AG08395 (cell line): ENCODE measurements at places on chromosomes 11 and 22.

- DNase-seq, result no peak
Observed at GRCh38 chr22:17370766-17371432, 1.6 kb downstream of the CECR2 start.

DNA sequence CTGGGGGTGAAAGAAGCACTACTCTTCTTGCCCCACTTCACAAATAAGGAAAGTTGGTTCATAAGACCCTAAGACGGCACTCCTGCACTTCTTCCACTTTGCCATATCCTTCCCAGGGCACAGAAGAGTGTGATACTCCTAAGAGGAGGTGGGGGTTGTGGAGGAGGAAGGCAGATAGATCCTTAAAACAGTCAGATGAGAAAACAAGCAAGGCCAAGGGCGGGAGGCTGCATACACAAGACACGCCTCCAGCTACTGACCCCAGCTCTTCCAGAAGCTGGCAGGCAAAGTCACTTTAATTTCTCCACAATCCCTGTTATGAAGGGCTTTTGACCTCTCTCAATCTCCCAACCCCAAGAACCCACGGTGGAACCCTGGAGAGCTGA lies 1.6 kb upstream of the CHRM4 start:
- no peak for DNase-seq

DNA sequence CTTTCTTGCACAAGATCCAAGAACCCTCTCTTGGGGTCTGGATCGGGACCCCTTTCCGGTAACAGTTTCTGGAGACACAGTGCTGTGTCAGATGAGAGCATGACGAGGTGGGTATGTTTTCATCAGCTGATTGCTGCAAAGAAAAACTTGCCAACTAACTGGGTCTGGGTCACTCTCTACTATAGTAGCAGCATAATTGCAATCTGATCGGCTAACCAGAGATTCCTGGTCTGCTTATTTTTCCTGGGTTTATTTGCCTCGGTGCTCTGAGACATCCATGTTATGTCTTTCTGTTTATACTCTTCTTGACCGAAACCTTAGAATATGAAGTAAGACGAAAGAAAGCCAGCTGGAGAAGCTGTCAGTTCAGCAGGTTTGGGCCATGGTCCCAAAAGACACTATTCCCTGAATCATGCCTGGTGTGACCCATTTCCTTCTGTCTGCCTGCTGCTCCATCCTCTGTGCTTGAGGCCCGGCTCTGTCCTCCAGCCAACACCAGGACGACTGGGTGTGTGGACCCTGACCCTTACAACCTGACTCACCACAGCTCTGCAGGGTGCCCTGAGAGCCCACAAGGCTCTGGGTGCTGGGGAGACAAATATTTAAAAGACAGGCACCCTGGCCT lies 24.1 kb upstream of the CLMP start:
- DNase-seq, result no peak

GRCh38 chr11:8018484-8019313 lies 31.6 kb downstream of the EIF3F start:
- DNase-seq, result peak; percentile 79

DNA sequence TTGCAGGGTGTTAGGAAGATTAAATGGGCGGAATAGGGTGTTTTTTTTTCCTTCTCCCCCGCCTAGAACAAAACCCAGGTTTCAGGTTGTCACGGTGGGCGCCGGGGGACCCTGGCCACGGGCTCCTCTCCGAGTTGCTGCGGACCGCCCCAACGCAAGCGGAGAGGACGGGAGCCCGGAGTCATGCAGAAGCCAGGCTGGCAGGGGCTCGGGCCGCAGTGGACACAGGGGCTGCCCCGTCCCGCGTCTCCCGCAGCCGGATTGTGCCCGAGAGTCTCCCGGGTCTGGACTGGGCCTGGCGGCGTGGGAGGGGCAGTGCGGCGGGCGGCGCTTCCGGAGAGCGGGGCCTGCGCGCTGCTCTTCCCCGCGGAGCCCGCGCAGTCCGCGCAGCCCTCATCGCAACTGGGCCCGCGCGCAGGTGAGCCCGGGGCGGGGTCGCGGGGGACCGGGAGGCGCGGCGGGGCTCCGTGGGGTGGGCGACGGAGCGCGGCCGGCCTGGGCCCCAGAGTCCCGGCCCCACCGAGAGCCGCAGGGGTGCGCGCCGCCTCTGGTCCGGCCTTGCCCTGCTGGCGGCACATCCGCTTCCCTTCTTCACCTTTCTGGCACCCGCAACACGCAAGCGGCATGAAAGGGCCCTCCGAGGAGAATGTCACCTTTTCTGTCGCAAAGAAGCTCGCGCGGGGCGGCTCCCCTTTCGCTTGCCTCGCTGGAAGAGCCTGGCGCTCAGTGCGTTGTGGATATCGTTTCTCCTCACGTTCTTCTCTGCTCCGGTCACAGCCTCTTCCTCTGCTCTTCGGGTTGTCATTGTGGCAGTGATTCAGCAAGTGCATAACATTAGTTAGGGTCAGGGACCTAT lies at the start of gene TIRAP:
TIRAP (plus strand) TSS at position 358 of the 856 bp plus-strand sequence. CDS start 7,802 bp downstream, outside the sequence.
- peak; percentile 74 for DNase-seq

GRCh38 chr22:30089655-30089974 lies 9.4 kb downstream of the HORMAD2 start:
- no peak for DNase-seq

- peak; percentile 96 for DNase-seq
Observed at GRCh38 chr11:128814856-128815705, 52.0 kb downstream of the KCNJ1 start.

- no peak for DNase-seq
Observed at GRCh38 chr22:17777005-17777716, 2.9 kb upstream of the BID start.

- DNase-seq, result no peak
Observed at GRCh38 chr22:38489561-38490145, 16.5 kb downstream of the DDX17 start.

DNA sequence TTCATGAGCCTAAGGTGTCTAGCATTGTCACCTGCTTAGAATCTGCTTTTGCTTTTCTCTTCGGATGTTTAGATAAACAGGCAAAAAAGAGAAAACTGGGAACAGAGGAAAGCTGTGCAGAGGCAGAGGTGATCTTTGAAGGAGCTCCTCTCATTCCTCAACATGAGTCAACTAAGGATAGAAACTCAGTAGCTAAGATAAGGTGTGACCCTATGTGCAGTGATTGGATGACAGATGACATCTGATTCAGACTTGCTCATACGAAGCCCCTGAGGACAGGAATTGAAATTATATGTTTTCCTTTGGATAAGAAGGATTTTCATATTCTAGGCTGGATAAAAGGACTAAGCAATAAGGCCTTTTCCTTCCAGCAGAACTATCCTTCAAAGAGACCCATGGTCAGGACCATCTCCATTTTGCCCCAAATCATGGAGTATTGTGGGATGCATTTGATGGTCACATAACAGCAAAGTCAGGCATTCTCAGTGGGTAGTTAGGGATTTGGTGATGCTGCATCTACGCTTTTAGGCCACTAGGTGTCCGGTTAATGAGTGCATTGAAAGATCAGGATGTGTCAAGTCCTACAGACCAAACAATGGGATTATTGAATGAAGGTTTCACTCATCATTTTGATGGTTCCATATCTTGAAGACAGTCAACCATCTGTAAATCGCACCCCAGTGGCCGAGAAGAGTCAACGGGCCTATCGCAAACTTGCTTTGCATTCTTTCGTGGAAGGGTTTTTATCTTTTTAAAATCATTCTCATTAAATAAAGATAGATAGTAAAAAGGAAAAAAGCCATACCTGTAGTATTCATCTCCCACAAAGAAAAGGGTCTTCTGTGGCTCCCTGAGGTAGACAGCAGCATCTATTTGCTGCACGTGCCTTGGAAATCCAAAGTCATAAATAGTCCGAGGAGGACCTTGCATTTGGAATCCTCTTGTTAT lies 32.2 kb downstream of the MMP20 start:
- DNase-seq, result peak; percentile 24

GRCh38 chr22:29979777-29980321 lies 96.9 kb downstream of the MTMR3 start:
- peak; percentile 35 for DNase-seq

DNA sequence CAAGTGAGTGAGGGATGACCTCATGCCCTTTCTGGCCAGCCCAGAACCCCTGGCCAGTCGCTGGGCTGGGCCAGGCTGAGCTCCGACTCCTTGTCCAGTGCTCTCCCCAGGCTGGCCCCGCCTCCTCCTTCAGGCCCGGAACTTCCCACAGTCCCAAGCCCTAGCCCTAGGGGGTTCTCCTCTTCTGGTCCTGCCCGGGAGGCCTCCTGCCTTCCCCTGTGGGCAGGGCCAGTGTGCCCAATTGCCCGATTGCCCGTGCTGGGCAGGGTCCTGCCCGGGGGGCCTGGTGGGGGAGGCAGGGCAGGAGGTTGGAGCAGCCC lies 4.2 kb downstream of the TCIRG1 start:
- DNase-seq, result no peak

GRCh38 chr22:43313890-43314474 lies 29.2 kb downstream of the SCUBE1 start:
- DNase-seq, result no peak

- DNase-seq, result no peak
Observed at GRCh38 chr22:26443901-26444690, 15.0 kb downstream of the ASPHD2 start.

DNA sequence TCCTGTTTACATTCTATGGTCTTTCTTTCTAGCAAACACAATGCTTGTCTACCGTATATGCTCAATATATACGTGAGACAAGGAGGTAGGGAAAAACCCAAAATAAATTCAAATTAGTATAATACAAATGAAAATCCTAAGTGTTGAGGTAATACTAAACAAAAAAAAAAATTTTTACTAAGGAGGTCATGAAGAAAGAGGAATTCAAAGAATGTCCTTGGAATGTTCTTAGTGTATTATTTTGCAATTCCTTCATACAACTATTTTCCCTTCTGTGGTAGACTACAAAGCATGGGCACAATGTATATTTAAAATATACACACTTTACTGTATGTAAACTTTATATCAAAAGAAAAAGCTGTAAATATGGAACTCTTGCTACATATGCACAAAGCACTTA lies 36.4 kb downstream of the PIK3C2A start:
- peak; percentile 56 for DNase-seq

DNA sequence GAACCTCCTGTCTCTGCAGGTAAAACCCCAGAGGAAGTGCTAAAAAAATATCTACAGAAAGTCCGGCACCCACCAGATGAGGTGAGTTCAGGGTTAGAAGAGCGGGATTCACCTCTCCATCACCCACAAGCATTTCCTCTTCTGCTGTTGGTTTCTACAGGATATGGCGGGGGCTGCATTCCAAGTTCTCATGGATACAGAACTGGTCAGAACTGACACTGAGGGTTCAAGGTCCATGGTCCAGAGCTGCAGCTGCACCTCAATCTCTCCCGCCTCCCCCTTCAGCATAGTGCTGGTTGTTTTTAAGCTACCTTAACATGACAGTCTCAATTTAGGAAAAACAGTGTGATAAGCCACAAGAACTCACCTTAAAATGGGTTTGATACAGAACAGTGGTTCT lies 19.2 kb downstream of the DTX4 start:
- DNase-seq, result no peak

GRCh38 chr11:66637557-66638176 lies 836 bp upstream of the RBM4 start:
- DNase-seq, result no peak

DNA sequence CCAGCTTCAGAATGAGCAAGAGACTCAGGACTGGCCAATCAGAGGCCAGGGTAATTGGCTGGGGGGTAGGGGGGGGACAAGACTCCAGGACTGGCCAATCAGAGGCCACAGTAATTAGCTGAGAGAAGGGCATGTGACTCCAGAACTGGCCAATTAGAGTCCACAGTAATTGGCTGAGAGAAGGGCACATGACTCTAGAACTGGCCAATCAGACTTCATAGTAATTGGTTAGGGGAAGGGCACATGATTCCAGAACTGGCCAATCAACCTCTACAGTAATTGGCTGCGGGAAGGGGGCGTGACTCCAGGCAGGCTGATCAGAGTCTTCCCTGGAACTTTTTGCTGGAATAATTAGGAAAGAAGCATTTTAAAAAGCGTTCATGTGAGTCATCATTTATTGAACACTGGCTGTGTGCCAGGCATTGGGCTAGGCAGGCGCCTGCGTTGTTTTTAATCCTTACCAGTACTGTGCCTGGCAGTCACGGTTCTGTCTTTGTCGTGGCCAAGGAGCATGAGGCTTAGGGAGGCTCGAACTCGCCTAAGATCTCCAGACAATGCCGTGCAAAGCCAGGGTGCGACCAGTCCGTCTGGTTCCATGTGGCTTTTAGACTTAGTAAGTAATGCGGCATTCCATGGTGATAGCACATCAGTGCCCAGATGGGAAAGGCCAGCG lies 508.1 kb downstream of the TBC1D22A start:
- DNase-seq, result no peak

- DNase-seq, result no peak
Observed at GRCh38 chr11:64056861-64057260, 21.1 kb downstream of the FLRT1 start.

DNA sequence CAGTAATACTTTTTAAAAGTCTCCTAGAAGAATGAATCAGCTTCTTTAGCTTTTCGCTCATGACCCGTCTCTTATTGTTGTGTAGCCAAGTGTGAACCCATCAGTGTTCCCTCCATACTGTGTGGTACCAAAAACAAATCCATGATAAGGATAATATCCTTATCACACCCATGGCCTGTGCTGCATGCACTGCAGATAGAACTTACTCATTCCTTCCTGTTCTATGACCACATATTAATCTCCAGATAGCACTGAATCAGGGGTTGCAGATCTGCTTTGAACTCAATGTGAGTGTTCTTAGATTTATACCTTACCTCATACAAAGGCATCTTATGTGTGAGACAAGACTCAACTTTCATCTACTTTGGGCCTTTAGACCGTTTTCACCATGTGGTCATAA lies 373.4 kb downstream of the JRKL start:
- DNase-seq, result no peak

DNA sequence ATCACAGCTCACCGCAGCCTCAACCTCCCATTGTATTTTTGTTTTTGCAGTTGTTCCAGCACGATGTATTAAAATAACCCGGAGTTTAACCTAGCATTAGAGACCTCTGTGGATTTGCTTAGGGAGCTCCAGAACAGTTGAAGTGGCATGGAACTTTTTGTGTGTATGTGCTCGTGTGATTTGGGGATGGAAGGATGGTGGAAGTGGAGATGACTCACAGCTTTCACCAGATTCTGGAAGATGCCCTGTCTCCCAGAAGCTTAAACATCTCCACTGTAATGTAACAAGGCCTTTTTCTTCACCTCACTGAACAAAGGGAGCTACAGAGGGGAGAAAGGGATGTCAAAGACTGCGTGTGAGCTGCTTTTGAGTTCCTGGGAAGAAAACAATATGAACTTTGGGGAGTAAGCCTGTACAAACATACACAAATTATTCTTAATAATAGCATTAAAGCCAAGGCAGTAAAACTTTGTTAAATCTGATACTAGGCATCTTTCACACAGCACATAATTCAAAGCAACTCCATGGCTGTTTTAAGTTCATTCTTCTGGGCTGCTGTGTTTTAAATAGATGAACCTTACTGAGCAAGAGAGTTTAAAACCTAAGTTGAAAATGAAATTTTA lies 226.4 kb downstream of the ADAMTS15 start:
- DNase-seq, result peak; percentile 6

GRCh38 chr22:45200860-45201511 lies 37.3 kb downstream of the NUP50 start:
- DNase-seq, result no peak

DNA sequence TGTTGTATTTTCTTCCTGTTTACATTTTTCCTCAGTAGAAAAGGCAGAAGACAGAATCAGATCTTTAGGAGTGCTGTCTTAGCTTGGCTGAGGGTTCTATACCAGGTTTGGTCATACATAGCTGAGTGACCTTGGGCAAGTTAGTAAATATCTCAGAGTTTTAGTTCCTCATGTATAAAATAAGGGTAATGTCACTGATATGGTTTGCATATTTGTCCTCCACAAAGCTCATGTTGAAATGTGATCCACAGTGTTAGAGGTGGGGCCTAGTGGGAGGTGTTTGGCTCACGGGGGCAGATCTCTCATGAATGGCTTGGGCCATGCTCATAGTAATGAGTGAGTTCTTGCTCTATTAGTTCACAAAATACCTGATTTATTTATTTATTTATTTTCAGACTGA lies 7.5 kb upstream of the HTR3A start:
- DNase-seq, result no peak
